PC-9 (cell line): ENCODE measurements at places on chromosomes 11 and 22.

DNA sequence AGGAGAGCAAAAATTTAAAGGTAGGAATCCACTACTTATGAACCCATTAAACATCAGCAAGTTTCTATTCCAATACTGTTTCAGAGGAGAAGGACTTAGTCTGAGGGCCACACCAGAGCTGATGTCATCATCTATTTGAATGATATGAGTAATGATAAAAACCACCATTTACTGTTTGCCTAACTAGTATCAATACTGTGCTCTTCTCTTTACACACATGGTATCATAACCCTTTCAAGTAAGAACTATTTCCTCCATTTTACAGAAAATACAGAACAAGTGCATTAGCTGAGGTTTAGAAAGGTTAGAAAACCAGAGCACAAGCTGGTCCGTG is 651.3 kb upstream of the KIRREL3 start:
- DNase-seq: no peak
- no peaks in the 10 kb centered on the region for H3K27me3 ChIP-seq
- H3K4me3 ChIP-seq: no peak overlapping the region
- H3K27ac ChIP-seq: no peak overlapping the region
- H3K36me3 ChIP-seq: no peaks in the 10 kb centered on the region
- H3K4me1 ChIP-seq: no peaks in the 10 kb centered on the region

DNA sequence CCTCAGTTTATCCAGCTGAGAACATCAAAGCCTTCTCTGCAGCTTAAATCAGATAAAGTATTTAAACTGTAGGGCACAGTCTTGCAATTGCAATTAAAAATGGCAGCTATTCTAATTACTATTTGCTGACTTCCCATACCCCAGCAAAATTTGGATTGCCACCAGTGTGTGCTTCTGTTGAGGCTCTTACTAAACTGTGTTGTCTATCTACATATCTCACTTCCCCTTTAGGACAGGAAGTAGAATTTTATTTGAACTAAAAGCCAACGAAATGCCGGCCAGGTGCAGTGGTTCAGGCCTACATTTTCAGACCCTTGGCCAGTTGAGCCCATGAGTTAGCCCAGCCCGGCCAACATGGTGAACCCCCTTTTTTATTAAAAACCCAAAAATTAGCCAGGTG is 7.1 kb downstream of the SAA4 start:
- no peaks in the 10 kb centered on the region for H3K27me3 ChIP-seq
- no peak overlapping the region for H3K4me3 ChIP-seq
- no peaks in the 10 kb centered on the region for H3K36me3 ChIP-seq
- H3K4me1 ChIP-seq: no peaks in the 10 kb centered on the region
- H3K27ac ChIP-seq: no peak overlapping the region

GRCh38 chr11:75523189-75523588 is 2.6 kb downstream of the GDPD5 start:
- no peak overlapping the region for H3K27ac ChIP-seq
- no peak for DNase-seq
- peaks cover 12% of the 10 kb centered on the region; the same call in 1 of the 2 replicates for H3K4me1 ChIP-seq
- H3K36me3 ChIP-seq: no peaks in the 10 kb centered on the region
- no peak overlapping the region for H3K4me3 ChIP-seq

- H3K4me3 ChIP-seq: no peak overlapping the region
- no peak for DNase-seq
- no peaks in the 10 kb centered on the region for H3K4me1 ChIP-seq
- no peak overlapping the region for H3K27ac ChIP-seq
- no peaks in the 10 kb centered on the region for H3K27me3 ChIP-seq
Observed at GRCh38 chr22:20463324-20464095, 25.9 kb upstream of the SCARF2 start.

DNA sequence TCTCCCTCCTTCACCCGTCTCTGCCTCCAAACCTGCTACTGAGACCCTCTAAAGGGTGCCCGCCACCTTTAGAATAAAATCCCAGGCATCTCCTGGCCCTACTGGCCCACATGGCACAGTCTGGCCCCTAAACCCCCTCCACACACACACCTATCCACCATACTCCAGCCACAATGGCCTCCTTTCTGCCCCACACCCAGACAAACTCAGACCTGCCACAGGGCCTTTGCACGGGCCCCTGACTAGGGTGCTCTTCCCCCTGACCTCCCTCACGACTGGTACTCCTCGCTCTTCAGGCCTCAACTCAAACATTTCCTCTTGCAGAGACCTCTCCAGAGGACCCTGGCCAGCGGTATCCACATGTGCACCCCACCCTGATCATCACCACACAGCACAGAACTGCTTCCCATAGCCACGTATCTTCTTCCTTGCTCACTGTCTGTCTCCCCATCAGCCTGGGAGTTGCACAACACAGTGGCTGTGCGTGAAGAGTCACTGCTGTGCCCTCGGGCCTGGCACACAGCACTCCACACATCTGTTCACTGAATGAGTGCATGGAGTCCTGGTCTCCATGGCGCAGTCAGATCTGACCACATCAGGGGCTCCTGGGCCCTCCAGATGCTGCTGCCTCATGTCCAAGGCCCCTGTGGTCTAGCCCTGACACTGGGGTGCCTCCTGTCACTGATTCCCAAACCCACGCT is 66.2 kb upstream of the TCF20 start:
- no peaks in the 10 kb centered on the region for H3K27me3 ChIP-seq
- H3K4me1 ChIP-seq: no peaks in the 10 kb centered on the region
- no peak for DNase-seq
- H3K4me3 ChIP-seq: no peak overlapping the region
- H3K27ac ChIP-seq: no peak overlapping the region
- H3K36me3 ChIP-seq: no peaks in the 10 kb centered on the region

- H3K4me3 ChIP-seq: no peak overlapping the region
- H3K27ac ChIP-seq: no peak overlapping the region
- no peaks in the 10 kb centered on the region for H3K27me3 ChIP-seq
- no peak for DNase-seq
- no peaks in the 10 kb centered on the region for H3K4me1 ChIP-seq
Observed at GRCh38 chr11:113339929-113340589, 25.7 kb downstream of the TTC12 start.

GRCh38 chr22:19800761-19801244 is 40.2 kb downstream of the TBX1 start:
- no peak for DNase-seq
- H3K27me3 ChIP-seq: no peaks in the 10 kb centered on the region
- no peak overlapping the region for H3K27ac ChIP-seq
- no peaks in the 10 kb centered on the region for H3K36me3 ChIP-seq
- H3K4me1 ChIP-seq: peaks cover 9% of the 10 kb centered on the region
- H3K4me3 ChIP-seq: no peak overlapping the region

- no peaks in the 10 kb centered on the region for H3K36me3 ChIP-seq
- no peak for DNase-seq
- no peaks in the 10 kb centered on the region for H3K27me3 ChIP-seq
- H3K4me3 ChIP-seq: no peak overlapping the region
- peak overlapping the region; percentile 19; the same call in 1 of the 2 replicates for H3K27ac ChIP-seq
Observed at GRCh38 chr11:32137869-32138268, 47.0 kb downstream of the RCN1 start.

- H3K27ac ChIP-seq: no peak overlapping the region
- H3K27me3 ChIP-seq: no peaks in the 10 kb centered on the region
- H3K4me1 ChIP-seq: no peaks in the 10 kb centered on the region
- no peaks in the 10 kb centered on the region for H3K36me3 ChIP-seq
- DNase-seq: no peak
Observed at GRCh38 chr11:85475660-85476517, 151.3 kb downstream of the DLG2 start.

GRCh38 chr11:32438866-32439489 is 3.6 kb upstream of the WT1 start:
- no peak overlapping the region for H3K27ac ChIP-seq
- no peak overlapping the region for H3K4me3 ChIP-seq
- peaks cover 43% of the 10 kb centered on the region for H3K27me3 ChIP-seq
- no peaks in the 10 kb centered on the region for H3K36me3 ChIP-seq
- no peaks in the 10 kb centered on the region for H3K4me1 ChIP-seq

DNA sequence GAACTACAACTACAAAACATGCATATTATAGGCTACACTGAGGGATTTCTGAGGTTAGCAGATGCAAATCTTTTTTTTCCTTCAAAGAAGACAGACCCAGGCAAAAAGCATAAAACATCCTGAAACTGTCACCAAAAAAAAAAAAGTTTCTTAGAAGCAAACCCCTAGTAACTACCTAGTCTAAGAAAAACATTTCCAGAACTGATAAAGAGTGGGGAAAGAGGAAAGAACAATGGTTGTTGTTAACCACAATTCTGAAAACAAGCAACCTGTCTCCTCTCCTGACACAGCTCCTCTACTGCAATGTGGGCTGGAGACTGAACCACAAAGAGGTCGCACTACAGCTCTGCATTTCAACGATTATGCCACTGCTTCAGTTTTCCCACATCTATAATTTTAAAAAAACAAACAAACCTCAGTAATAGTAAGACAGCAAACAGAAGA is 15.0 kb downstream of the DENND5A start:
- no peaks in the 10 kb centered on the region for H3K27me3 ChIP-seq
- no peaks in the 10 kb centered on the region for H3K4me1 ChIP-seq
- no peaks in the 10 kb centered on the region for H3K36me3 ChIP-seq
- DNase-seq: no peak
- H3K27ac ChIP-seq: no peak overlapping the region
- H3K4me3 ChIP-seq: no peak overlapping the region

GRCh38 chr11:45872651-45873356 is 12.6 kb upstream of the MAPK8IP1 start:
- no peak overlapping the region for H3K27ac ChIP-seq
- no peaks in the 10 kb centered on the region for H3K4me1 ChIP-seq
- H3K27me3 ChIP-seq: no peaks in the 10 kb centered on the region
- DNase-seq: peak; percentile 56
- no peaks in the 10 kb centered on the region for H3K36me3 ChIP-seq
- H3K4me3 ChIP-seq: no peak overlapping the region
